ENCODE measurements at places on chromosomes 12 and 14.

DNA sequence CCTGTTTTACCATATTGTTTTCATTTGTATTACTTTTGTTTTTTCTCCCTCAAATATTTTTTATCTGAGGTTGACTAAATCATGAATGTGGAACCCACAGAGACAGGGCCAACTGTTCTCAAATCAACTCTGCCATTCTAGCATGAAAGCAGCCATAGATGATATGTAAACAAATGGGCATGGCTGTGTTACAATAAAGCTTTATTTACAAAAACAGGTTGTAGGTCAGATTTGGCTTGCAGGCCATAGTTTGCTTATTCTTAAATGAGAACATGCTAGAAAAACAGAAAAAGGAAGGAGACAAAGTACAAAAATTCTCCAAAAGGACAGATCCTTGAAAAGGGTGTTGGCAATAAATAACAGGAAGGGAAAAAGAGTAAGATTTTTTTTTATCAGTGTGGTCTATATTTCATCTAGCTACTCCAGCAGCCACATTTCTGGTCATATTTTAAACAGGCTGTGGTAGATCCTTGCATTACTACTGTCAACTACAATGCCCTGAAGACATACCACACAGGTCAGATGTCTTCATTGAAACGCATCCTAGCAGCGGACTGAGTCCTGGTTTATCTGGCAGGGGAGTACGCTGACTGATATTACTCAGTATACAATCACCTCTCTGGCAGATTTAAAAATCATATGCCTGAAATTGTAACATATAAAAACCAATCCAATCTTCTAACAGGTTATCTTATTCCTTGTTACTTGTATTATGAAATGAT lies 42.9 kb downstream of the SPPL3 start:
- DNase-seq = no peak

- DNase-seq = no peak
Measured at GRCh38 chr12:10409392-10409791, at the start of gene KLRC4. KLRC4 (minus strand) TSS chr12:10409757; CDS start chr12:10409575, 182 bp downstream.

- peak; percentile 3 for DNase-seq
Measured at GRCh38 chr12:118404876-118405521, 28.6 kb downstream of the SUDS3 start.

DNA sequence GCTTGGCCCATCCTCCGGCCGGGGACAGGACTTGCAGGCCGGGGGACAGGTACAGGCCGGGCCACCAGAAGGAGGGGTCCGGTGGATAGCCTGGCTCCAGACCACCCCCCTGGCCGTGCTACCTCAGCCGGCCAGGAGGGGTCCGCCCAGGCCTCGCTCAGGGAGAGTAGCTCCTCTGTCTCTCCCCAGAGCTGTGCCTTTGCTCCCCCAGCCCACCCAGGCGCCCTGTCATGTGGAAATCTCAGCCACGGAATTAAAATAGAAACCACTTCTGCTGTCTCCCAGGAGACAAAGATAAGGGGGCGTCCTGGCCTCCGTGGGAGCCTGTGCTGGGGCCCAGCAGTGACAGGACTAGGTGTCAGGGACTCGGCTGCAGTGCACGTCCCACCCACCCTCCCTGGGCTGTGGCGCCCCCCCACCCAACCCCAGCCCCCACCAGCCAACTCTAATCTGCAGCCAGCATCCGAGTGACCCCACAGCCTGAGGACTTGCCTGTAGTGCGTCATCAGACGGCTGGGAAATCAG lies 3.3 kb upstream of the CRIP2 start:
- no peak for DNase-seq

DNA sequence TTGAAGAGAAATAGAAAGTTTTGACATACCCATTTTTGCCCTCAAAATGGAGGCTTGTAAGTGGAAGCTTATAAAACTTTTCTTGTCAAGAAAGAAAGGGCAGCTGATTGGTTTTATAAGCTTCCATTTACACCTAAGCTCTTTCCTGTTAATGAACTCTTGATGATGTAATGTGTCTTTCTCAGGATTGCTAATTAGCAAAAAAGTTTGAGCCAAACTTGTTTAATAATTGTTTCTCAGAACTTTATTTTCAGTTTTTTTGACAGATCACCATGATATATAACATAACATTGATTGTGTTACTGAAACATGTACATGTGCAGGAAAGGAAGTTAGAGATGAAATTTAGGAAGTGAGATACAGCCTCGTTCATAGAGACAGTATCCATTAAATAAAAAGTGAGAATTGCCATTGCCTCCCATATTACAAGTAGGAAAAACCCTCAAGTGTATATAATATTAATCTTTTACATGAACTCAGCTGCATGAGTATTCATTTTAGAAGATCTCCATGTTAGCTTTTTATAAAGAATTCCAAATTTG lies 26.8 kb downstream of the RIC8B start:
- no peak for DNase-seq

GRCh38 chr12:82842480-82842879 lies 155.8 kb downstream of the TMTC2 start:
- no peak for DNase-seq

GRCh38 chr14:100129161-100129589 lies 30.3 kb downstream of the DEGS2 start:
- no peak for DNase-seq

- no peak for DNase-seq
Measured at GRCh38 chr12:113936460-113936859, 29.7 kb downstream of the RBM19 start.

Measured in stimulated activated CD4-positive, alpha-beta T cell treated with anti-CD3 and anti-CD28 coated beads, Interleukin-15, amount 100 ng/mL, for 1 hour (primary cell).